Neuronal stem cell (in vitro differentiated cells): ENCODE measurements at places on chromosomes 1 and 21.

- DNase-seq: no peak
Measured at GRCh38 chr1:178864326-178864725, 6.6 kb downstream of the ANGPTL1 start.

DNA sequence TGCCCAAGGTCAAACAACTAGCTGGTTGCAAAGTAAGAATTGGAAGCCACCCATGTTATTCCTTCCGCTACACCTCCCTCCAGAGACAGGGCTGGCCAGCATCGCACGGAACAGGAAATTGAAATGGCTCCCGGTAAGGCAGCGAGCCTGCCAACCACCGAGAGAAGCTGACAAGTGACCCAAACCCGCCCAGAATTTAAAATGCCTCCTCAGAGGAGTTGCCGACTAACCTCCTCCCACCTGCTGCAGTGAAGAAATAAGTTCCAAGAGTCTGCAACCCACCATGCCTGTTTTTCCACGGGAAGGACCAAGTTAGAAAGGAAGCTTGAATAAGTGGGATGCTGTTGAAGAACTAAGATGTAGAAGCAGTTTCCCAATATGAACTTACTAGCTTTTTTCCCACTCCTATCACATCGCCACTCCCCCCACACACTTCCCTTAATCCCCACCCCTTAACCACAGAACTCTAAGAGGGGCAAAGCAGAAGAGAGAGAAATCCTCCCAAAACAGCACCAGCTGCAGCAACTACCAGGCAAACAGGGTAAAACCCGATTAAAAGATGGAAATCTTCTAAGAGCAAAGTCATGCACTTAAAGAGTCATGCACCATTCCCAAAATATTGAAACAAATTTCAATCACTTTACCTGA, 78.6 kb downstream of the TIAM1 start:
- DNase-seq: no peak

GRCh38 chr21:34944015-34944755, 104.9 kb downstream of the RUNX1 start:
- DNase-seq: no peak

DNA sequence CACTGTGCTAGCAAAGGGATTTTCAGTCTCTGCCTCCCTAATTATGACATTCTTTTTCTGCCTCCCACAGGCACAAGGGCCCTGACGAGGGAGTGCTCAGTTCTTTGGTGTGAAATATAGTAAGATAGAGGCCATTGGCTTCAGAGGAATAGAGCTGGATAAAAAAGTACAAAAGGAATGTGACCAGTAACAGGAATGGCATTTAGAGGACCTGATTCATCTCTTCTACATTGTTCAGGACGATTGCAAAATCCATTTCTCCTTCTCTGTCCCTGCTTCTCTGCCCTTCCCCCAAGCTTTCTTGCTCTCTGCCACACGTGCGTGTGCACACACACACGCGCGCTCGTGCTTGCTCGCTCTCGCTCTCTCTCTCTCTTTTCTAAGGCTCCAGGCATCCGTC, 668.2 kb downstream of the KIF26B start:
- DNase-seq: no peak

GRCh38 chr1:80607064-80607463, 1193.7 kb upstream of the ADGRL2 start:
- no peak for DNase-seq

GRCh38 chr1:213444224-213444623, 393.2 kb downstream of the RPS6KC1 start:
- no peak for DNase-seq

- no peak for DNase-seq
Measured at GRCh38 chr1:44531785-44532566, 126.9 kb downstream of the RNF220 start.

GRCh38 chr21:37904856-37905255, 11.4 kb downstream of the KCNJ6 start:
- DNase-seq: no peak

- DNase-seq: no peak
Measured at GRCh38 chr1:76620371-76620770, 246.9 kb upstream of the ST6GALNAC5 start.

GRCh38 chr1:19377812-19378718, 65.9 kb downstream of the SLC66A1 start:
- no peak for DNase-seq

- no peak for DNase-seq
Measured at GRCh38 chr1:14539953-14540563, 58.4 kb upstream of the KAZN start.

DNA sequence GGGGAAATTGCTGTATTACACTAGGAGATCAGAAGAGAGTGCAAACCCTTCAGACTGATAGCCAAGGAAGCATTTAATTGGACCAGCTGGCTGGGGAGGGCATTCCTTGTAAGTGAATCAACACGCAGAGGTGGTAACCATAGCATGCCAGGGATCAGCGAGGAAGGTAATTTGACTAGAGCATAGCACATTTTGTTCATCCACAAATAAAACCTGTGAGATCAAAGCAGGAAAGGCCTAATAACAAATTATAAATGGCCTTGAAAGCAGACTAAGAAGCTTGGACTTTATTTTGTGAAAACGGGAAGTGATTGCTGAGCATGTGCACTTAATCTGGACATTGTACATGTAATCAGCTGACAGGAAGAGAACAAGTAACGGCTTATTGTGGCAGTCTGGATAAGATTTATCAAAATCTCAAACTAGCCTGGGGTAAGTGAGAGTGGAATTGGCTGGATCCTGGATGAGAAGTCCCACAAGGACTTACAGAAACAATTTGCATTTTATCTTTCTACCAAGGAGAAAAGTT, 11.7 kb upstream of the CD55 start:
- DNase-seq: no peak

- no peak for DNase-seq
Measured at GRCh38 chr21:38080888-38081287, 164.6 kb upstream of the KCNJ6 start.

GRCh38 chr1:224617410-224618355, 1.6 kb downstream of the CNIH3 start:
- no peak for DNase-seq

DNA sequence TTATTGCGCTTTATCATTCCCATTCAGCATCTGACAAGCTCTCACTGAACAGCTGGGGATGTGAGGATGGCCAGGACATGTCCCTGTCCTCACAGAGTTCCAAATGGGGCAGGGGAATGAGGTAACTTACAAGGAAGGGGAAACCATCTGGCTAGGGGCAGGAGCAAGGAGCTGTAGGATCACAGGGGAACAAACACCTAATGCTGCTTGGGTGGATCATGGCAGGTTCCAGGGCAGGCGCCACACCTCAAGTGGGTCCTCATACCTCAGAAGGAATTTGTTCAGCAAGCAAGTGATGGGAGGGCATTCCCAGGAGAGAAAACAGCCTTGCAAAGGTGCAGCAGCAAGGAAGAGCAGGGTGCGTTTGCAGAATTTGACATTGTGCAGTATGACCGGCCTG, 35.1 kb upstream of the GRIK3 start:
- no peak for DNase-seq

DNA sequence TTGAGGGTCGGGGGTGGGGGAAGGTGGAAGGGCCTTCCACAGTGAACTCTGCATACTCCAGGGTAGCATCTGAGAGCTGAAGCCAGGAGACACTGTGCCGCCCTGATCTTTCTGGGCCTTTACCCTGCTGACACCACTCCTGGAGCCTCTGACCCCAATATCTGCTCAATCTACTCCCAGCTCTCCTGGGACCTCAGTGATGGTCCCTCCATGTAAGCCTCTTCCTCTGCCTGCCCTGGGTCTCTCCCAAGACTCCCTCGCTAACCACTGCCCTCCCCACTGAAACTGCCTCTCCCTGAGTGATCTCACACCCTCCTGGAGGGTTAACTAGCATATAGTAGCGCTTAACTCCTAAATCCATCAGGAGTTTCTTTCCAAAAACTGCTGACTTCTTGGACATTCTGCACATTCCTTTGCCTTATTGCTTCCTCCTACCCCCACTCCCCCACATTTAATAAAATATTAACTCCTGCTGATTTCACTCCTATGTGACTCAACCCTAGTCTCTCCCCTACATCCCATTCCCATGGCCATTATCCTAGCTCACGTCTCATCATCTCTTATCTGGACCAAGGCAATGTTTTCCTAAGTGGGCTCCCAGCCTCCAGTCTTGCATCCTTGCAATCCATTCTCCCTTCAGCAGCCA, 145.6 kb downstream of the HMGB4 start:
- no peak for DNase-seq

DNA sequence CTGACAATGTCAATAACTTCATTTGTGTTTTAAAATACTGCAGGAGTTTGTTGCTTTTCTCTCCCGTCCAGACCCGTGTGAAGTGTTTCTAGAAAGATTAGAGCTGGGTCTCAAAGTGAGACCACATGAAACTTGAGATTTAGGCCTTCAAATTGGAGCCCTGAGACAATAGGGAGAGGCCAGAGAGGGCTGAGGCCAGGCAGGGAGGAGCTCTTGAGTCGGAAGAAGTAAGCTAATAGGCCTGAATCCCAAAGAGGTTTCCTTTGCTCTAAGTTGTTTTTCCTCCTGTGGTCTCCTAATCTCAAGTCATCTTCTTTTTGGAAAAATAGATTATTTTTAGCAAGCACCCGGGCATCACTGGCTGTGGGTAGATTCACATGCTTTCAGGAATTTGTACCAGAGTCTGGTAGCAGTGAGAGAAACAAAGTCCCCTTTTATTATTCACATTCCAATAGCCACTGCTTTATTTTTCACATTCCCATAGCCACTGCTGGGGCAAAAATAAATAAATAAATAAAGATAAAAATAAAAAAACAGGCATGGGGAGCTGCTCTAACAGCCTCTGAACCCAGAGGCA, 25.6 kb downstream of the CD244 start:
- DNase-seq: no peak

- DNase-seq: no peak
Measured at GRCh38 chr1:40748841-40749718, 34.5 kb upstream of the KCNQ4 start.

DNA sequence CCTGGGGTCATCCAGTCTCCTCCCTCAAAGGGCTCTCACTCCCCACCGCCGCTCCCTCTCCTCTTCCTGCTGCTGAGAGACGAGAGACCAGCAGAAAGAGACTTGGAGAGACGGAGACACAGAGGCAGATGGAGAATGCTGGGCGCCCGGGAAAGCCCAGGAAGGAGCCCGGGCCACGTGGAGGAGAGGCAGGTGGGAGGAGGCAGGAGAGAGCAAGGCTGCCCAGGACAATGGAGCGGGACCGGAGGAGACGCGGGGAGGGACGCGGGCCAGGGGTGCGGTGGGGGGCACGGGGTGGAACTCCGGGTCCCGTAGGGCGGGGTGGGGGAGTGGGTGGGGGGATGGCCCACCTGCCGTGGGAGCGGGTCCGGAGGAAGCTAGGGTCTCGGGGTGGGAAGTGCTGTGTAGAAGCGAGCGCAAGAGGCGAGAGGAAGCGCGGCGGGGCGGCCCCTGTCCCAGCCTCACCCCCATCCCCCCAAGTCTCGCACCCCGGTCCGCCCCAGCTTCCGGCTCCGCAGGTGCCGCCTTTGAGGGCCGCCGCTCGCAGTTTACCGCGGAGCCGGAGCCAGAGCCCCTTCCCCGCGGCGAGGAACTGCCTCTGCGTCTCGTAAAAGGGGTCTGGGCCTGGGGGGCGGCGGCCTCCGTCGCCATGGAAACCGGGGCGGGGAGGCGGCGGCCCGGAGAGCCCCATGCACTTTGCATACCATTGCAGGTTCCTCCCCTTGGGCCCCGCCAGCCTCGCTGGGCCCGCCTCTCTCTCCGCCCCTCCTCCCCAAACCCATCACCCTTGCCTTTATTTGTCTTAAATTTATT, 11.7 kb upstream of the EPHA2 start:
- peak; percentile 87 for DNase-seq

DNA sequence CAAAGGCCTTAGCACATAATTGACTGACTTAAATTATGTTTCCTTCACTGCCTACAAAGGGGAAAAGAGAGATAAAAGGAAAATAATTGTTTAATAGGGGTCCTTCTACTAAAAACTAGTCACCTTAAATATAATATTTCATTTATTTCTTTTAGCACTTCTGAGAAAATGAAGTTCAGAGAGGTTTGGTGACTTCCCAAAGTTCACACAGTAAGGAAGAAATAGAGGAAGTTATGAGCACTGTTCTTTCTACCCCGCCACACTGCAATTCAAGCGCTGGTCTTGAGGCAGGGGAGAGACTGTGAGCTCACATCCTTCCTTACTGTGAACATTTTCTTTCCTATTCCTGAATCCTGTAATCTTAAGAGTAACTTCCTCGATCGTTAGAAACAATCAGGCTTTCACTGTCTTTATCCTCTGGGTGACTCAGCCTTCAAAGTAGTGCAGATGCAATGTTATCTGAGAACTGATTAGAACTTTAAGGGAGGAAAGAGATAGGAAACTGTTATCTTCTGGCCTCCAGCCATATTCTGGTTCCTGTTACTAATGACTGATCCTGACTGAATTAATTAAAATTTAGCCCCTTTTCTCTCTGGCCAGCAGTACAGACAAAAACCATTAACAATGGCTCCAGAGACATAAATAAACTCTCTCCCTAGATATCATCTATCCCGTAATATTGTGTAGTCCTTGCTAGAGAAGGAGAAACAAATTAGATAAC, 6.8 kb downstream of the RGS5 start:
- DNase-seq: no peak

DNA sequence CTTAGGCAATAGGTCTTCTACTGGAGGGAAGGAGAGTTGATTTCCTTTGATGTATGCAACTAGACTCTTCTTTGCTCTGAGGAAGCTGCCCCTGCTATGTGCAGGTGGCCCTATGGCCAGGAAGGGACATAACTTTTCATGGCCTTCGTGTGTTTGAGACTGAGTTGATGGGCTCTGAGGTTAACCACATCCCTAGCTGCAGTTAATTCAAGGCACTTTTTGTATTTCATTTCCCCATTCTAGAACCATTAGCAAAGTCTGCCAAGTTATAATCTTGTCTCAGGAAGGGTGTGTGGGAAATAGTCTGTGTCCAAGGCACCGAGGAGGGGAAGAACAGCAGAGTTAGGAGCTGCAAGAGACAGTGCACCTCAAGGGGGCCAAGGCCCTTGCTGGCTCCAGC, 2.5 kb downstream of the FCRL4 start:
- no peak for DNase-seq

DNA sequence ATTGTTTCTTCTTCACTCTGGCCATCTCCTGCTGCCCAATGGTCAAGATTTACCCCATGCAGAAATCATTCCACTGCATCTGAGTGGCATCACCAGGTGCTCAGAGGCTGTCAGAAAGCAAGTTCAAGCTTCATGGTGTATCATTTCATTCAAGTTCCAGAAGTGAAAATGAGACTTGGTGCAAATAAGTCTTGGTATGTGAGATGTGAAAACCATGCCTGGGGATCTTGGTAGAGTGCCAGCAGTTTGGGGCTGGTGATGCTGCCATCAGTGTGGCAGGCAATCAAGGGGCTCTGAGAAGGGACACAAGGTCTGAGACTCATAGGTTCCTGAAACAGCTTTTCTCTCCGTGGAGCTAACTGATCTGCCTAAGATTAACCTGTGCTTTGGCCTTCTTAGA, 52.0 kb downstream of the CD2 start:
- no peak for DNase-seq

DNA sequence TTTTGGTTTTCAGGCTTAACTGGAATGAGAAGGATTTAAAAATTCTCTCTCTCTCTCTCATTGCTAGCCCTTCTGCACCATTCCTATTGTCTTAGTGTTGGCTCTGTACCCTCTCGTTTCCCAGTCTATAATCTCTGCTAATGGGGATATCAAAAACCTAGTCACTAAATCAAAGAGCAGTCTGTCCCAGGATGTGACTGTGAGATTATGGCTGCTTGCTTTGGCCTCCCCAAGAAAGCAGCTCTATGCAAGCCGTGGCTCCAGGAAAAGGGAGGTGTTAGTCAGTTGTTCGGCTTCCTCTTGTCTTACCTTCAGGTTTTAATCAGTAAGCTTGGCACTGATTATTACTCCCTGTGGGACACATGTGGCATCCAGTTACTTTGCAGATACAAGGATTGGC, 468.8 kb downstream of the USP25 start:
- no peak for DNase-seq
